SHP77 (cell line): ENCODE measurements at places on chromosomes 5 and 9.

DNA sequence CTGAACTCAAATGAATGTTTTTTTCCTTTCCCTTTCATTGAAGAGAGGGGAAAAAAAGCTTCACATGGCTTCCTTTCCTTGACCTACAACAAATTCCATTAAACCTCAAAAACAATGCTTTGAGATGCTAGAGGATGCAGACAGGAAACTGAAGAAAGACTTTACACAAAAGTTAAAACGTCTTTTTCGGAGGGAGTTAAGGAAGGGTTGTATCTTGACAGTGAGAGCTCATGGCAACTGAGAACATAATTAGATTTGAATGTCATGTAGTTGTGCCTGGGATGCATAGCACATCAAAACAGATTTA lies 66.4 kb downstream of the EBF1 start:
- no peak for DNase-seq

DNA sequence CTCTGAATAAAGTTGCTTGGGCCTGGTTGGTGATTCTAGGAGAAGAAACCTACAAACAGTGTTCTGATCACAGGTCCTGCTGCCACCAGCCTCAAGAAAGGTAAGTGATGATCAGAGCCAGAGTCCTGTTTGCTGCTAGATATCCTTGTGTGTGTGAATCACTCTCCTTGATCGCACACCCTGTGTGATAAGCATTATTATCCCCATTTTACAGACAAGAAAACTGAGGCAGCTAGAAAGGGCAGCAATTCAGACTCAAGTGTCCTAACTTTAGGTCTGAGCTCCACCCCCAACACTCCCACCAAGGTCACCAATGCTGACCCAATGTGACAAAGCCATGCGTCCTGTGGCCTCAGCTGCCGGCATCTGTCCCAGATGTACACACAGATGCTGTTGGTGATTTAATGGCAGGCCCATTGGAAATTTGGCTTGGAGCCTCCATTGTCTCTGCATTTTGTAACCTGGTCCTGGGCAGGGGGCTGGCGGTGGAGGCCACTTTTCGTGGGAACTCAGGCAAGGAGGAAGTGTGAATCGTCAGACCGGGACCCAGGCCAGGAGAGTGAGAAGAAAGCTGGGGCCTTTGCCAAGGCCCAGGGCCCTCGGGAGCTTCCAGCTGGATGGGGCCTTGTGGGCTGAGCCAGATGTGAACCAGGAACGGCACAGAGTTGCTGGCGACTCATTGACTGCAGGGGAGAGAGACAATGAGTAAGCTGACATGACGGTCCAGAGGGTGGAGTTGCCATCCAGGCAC lies 29.8 kb upstream of the GGTA1 start:
- DNase-seq = no peak

DNA sequence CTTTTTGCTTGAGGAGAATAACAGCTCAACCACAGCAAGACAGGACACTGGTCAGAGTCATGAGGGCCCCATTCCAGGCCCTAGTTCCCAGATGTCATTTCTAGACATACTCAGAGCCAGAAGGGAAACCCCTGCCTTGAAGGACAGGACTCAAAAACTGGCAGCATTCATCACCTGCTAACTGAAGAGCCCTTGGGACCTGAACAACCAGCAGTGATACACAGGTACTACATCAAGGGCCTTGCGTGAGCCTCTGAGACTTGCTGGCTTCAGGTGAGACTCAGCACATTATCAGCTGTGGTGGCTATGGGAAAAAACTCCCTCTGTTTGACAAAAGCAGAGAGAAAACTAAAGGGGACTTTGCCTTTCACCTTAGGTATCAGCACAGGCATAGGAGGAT lies 22.6 kb downstream of the TMEM267 start:
- no peak for DNase-seq

DNA sequence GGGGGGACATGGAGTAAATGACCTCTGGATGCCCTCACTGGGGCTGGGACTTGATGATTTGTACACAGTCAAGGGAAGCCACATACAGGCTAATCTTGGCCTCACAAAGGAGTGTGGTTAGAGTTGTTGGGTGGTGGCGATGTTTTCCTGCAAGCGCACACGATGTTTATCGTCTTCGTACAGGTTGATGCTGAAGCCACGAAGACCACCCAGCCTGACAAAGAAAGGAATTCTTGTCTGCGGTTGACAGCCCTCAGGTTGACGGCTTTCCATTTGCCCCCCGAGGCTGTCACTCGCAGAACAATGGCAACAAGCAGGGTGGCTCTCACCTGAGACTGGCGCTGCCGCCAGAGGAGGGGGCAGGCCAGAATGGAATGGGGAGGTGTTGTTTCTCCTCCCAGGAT lies 14.1 kb upstream of the XPA start:
- no peak for DNase-seq

GRCh38 chr5:73154208-73155006 lies 18.6 kb upstream of the TMEM174 start:
- DNase-seq = no peak

DNA sequence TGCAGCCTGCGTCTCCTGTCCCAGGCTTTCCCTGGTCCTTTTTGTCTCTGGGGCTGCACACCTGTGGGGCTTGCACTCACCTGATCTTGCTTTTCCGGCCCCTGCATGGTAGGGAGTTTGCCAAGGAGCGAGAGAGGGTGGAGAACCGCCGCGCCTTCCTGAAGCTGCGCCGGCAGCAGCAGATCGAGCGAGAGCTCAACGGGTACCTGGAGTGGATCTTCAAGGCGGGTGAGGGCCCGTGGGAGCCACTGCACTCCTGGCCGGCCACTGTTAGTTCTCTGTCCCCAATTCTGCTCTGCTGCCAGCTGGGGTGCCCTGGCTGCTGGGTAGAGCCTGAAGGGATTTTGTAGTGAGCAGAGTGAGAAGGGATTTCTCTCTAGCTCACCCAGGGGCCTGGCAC lies 78.0 kb downstream of the CACNA1B start:
- no peak for DNase-seq
